ENCODE measurements at places on chromosomes 7 and 10.

GRCh38 chr7:34756691-34757090 is 98.7 kb downstream of the NPSR1 start:
- no peak for DNase-seq

- no peak for DNase-seq
Measured at GRCh38 chr7:121442845-121443244, 46.7 kb upstream of the FAM3C start.

- DNase-seq: no peak
Measured at GRCh38 chr10:95414016-95414830, 123.4 kb upstream of the PDLIM1 start.

DNA sequence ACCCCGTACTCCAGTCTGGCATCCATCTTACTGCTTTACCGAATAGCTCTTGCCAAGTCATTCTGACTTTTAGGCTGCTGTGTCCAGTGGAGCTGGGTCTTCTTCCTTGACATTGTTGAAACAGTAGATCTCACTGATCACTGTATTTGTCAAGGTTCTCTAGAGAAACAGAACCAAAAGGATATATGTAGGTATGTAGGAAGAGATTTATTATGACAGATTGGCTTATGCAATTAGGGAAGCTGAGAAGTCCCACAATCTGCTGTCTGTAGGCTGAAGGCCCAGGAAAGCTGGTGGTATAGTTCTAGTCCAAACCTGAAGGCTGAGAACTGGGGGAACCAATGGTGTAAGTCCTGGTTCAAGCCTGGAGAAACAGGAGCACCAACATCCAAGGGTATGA is 12.1 kb upstream of the PRRT4 start:
- no peak for DNase-seq

DNA sequence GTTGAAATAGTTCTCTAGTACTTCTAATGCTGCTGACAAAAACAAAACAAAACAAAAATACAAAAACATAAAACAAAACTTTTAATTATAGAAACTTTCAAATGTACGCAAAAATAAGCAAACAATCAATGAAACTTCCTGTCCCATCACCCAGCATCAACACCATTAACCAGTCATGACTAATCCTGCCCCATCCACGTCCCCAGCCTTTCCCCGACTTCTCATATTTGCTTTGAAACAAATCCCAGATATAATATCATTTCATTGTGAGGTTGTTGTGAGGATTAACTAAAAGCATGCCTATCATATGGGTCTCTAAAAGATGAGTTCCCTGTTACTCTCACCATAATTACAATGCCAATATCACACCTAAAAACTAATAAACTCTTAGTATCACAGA is 55.7 kb downstream of the CSTF2T start:
- DNase-seq: no peak

DNA sequence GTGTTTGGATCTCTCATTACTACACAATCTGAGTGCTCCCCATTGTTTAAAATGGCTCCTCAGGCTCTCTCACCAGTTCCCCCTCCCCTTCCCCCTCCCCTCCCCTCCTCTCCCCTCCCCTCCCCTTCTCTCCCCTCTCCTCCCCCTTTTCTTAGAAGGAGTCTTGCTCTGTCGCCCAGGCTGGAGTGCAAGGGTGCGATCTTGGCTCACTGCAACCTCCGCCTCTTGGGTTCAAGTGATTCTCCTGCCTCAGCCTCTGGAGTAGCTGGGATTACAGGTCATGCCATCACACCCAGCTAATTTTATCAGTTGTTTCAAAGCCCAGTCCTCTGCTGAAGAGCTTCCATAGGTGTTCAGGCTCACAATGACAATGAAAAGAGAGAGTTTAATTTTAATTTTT is 3.6 kb upstream of the CCAR1 start:
- no peak for DNase-seq

DNA sequence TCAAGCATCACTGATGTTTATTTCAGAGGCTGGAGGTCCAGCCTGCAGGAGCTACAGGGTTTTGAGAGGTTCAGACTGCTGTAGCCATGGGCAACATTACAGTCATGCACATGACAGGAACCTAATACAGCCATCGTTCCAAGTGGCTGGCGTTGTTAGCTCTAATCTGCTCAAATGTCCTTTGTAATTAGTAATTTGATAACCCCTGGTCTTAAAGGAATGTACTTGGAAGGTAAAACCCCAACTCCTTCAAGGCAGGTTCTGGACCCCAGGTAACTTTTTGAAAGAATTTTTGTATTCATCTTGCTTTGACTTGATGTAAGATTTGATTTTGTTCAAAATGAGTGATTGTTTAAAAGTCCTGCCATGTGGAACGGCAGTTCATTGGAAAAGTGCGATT is 34.7 kb upstream of the FOXI2 start:
- no peak for DNase-seq

GRCh38 chr10:43024942-43025700 is 51.7 kb upstream of the RET start:
- no peak for DNase-seq

- DNase-seq: no peak
Measured at GRCh38 chr10:60762554-60762953, 15.7 kb upstream of the CDK1 start.

DNA sequence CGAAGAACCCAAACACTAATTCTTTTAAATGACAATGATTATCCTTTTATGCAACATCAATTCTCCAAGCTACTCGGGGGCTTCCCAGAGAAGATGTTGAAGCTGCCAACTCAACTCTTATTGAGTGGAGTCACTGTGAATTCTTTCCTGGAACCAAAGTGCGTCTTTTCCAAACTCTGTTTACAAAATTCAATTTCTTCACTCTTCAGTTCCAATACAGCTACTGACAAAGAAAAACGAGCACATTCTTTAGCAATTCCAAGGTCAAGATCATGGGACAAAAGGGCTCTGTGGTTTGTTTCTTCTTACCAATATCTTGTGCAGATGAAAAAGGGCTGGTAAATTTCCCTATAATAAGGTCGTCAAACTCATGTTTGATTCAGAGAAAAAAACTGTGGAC is 74.2 kb downstream of the FAS start:
- DNase-seq: no peak

- DNase-seq: no peak
Measured at GRCh38 chr7:101586906-101587677, 42.0 kb downstream of the MYL10 start.

DNA sequence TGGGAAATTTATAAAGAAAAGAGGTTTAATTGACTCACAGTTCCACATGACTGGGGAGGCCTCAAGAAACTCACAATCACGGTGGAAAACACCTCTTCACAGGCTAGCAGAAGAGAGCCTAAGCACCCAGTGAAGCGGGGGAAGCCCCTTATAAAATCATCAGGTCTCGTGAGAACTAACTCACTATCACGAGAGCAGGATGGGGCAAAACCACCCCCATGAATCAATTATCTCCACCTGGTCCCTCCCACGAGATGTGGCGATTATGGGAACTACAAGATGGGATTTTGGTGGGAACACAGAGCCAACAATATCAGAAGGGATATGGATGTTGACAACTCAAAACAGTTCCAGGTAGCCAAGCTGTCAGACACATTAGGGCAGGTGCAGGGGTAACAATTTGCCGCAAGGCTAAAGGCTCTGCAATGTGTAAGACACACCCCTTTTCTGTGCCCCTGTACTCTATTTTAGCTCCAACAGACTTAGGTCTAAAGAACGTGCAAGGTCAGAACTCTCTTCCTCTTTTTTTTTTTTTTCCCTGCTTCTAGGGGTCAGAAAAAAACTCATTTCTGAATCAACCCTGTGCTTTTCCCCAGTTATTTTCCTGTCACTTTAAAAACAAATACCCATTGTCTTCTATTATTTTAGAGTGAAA is 30.7 kb upstream of the RBM20 start:
- DNase-seq: peak; percentile 13

DNA sequence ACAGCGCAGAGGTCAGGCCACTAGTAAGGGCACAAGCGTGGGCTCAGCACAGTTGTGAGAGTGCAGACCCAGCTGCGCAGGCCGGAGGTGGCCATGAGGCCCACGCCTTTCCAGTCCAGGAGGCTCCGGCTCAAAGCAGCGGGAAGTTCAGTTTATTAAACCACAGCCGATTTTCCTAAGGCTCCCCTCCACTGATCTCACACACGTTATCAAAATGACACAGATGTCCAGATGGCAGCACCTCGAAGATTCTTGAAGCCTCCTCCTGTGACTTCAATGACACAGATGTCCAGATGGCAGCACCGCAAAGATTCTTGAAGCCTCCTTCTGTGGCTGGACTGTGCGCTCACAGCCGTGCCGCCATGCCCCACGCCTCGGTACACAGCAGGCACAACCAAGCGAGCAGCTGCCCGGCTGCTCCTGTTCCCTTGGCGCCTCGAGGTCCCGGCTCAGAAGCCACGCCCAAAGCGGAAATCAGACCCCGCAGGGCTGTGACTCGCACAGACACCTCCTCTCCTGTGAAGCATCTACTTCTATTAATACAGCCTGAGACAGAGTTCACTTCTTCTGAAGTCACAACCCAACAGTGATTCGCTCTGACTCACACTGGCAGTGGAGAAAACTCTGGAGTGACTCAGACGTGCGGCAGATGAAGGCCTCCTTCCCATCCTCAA is 122.7 kb downstream of the MAD1L1 start:
- peak; percentile 67 for DNase-seq

GRCh38 chr7:136150311-136150710 is 173.2 kb upstream of the MTPN start:
- no peak for DNase-seq

GRCh38 chr7:40221836-40222235 is 87.0 kb downstream of the SUGCT start:
- no peak for DNase-seq

DNA sequence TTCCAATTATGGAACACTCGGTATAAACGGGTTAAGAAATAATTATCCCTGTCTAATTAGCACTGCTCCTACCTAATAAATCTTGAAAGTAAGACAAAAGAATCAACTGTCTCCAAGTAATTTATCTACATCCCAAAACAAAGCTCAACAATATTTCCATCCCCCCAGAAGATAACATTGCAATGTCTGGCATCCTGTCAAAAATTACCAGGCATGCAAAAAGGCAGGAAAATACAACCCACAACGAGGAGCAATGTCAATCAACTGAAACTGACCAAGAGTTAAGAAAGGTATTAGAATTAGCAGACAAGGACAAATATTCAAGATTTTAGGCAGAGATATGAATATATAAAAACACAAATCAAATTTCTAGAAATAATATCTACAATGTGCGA is 84.5 kb upstream of the SVIL start:
- DNase-seq: no peak

DNA sequence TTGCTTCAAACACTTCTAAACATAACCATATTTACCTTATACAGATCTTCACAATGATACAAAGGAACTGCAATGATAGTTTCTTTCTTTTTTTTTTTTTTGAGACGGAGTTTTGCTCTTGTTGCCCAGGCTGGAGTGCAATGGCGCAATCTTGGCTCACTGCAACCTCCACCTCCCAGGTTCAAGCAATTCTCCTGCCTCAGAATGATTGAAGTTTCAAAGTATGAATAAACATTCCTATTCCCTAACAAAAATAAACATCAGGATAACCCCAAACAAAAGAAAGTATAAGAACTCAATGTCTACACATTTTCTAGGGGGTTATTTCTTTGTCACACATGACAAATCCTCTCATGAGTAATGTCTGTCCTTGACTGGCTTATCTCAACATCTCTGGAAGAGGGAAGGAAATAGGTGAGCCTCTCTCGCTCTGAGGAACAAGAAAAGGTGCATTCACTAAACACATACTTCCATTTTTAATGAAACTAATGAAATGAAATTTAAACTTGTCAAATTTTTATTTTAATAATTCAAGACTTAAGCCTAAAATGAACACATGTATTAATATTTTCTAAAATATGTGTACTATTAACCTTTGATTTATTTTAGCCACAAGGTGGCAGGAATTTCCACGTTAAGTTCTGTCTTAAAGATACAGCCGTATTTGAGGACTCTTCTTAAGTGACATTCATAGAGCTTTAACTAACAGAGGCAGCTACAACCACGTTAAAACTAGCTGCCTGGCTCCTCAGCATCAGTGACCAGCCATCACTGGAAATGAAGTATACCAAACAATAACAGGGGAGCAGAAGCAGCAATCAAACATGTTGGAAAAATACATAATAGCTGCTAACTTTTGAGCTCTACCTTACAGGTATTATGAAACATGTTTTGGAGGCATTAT is 58.3 kb downstream of the MALSU1 start:
- no peak for DNase-seq

GRCh38 chr10:119737039-119737663 is 11.3 kb downstream of the INPP5F start:
- DNase-seq: no peak

- DNase-seq: no peak
Measured at GRCh38 chr7:32030904-32031692, 39.1 kb downstream of the PDE1C start.

- DNase-seq: no peak
Measured at GRCh38 chr10:18723801-18724200, 64.6 kb downstream of the ARL5B start.

DNA sequence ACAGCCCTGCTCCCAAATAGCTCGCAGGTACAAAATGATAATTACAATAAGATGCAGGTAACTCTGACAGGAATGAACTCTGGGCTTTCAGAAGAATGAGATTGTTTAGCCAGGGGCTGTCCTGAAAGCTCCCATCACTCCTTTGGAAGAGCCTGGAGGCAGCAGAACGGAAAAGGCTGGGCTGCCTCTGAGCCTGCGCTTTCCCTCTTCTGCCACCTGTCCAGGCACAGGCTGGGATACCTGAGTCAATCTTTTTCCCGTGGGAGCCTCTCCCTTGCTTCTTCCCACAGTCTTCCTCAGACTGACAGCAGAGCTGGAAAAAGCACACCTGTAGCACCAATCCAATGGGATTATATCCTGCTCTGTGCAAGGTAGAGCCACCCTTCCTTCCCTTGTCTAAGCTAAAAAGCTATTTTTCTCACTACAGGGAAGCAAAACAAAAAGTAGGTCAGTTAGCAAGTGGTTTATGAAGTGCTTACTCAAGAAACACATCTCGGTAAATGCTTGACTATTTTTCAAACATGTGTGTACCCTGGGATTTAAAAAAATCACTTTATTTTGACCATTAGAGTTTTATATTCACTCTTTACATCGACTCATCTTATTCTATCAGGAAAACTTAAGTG is 12.3 kb upstream of the CUL1 start:
- DNase-seq: no peak

GRCh38 chr7:130352194-130353074 is 7.8 kb downstream of the CPA5 start:
- DNase-seq: no peak

GRCh38 chr7:114925434-114925833 is 3.5 kb downstream of the MDFIC start:
- DNase-seq: no peak

- no peak for DNase-seq
Measured at GRCh38 chr7:158408318-158408920, 179.2 kb downstream of the PTPRN2 start.

GRCh38 chr10:52440612-52441285 is 126.7 kb downstream of the DKK1 start:
- no peak for DNase-seq

DNA sequence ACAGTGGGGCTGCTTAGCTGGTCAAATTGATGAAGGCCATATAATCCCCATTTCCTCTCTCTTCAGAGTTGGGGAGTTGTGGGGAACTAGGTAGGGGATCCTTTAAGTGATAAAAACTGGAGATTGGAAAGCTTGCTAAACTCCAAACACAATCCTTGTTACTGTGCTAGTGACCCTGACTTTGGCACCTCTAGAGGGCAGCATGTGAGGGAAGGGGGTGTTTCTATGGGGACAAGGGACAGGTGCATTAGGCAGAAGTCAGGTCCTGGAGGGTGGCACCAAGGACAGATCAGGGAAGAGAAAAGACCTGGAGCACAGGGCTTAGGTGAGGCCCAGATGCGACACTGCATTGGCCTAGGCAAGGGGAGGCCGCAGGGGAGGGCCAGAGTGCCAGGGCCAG is 66.9 kb downstream of the CDHR3 start:
- DNase-seq: no peak
